ENCODE measurements at places on chromosomes 4 and X.

DNA sequence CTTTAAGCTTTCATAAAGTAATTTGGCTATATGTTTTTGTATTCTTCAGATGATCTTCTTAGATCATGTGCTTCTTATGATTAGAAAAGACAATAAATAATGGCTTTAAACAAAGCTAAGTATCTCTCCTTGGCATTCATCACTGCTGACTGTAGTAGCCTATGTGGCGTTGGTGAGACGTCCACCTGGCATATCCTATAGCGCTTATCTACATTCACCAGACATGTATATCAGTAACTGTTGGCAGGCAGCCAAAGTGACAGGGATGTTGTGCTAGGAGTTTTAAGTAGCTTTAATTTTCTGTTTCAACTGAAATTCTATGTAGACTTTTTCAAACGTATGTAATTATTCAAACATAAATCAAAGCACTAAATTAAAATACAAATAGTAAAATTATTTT is 276.4 kb downstream of the IL15 start:
- DNase-seq, result no peak

DNA sequence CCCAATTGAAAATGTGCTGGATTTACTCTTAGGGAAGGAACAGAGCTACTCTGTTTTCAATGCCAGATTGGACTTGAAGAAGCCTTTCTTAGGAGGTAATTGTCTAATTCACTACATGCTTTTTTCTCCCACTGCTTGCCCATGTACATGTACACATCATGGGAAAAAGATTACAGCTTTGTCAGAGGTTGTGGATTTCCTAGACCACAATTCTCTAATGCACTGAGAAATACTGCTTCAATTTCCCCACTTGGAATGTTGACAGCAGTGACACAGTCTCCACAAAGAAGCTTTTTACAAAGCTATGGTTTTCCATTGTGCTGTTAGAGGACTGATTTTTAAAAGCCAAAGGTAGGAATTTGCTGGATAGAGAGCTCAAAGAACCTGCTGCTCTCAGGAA is 19.5 kb downstream of the ZAR1 start:
- DNase-seq, result no peak

DNA sequence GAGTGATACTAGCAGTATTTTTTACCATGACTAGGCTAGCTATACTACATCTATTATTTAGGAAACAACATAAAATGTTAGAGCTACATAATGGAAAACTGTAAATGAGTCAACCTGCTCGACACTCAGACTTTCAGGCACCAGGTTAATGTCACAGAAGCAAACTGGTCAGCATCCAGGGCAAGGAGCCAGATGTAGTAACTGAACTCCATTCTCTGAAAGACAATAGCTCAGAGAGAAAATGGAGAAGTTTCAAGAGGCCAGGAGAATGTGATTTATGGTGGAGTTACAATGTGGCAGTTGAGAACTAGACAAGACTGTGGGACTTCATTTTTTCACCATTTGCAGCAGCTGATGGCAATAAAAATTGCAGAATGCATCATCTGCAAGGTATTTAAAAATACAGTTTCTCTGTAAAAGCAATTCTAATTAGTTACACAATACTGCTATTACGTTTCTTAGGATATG is 342.7 kb upstream of the PABPC4L start:
- DNase-seq, result no peak

DNA sequence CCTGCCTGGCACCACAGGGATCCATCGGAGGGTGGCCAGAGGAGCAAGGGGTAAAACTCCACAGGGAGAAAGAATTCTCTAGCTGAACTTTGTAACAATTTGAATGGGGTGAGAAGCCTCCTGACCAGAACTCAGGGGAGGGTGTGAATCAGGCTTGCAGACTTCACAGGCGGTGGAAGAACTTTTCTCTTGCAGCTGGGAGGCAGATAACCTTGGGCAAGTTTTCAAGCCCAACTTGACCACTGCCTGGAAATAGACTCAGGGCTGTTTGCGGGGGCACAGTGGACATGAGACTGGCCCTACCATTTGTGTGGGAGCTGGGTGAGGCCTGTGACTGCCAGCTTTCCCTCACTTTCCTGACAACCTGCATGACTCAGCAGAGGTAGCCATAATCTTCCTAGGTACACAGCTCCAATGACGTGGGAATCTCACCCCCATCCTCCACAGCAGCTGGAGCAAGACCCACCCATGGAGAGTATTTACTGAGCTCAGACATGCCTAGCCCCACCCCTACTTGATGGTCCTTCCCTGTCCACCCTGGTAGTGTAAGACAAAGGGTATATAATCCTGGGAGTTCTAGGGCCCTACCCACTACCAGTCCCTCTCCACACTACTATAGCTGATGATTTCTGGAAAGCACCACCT is 210.0 kb upstream of the AGTR2 start:
- no peak for DNase-seq

- no peak for DNase-seq
These were observed 147.2 kb upstream of the DIPK2B start for GRCh38 chrX:45347877-45348276.

- no peak for DNase-seq
These were observed at the start of gene WDFY3 for GRCh38 chr4:84966382-84967242. TSS of gene WDFY3 (minus strand) at chr4:84966690. CDS start at chr4:84860591, 106,099 bp downstream.

- no peak for DNase-seq
These were observed 43.7 kb downstream of the NSG1 start for GRCh38 chr4:4430492-4431195.

DNA sequence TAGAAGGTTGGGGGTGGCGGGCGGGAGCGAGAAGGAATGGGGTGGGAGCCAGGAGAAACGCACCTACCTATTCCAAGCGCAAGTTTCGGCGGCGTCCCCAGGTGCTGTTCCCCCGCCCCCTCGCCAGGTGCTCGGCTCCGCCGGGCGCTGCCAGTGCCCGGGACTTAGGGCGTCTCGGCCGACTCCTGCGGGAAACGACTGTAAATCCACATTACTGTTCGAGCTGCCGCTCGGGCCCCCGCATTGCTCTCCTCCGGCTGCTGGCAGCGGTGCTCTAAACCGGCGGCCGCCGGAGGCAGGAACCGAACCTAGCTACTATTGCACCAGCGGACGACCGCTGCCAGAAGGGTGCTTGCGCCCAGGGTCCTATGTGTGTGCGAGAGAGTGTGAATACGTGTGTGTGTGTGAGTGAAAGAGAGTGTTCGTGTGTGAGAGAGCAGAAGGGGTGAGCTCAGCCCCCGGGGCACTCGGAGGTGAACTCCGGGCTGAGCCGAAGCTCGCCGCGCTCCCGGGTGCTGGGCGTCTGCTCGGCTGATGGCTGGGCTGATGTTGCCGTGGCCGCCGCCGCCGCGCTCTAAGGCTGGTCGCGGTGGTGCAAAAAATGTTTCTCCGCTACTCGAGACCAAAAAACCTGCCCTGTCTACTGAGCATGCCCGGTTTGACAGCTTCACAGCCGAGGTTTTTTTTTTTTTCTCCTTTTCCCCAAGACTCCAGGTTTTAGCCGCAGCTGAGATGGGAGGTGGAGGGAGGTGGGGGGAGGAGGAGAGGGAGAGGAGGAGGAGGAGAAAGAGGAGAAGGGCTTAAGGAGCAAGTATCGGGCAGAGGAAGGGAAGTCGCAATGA is 115.7 kb upstream of the TEX13C start:
- no peak for DNase-seq

DNA sequence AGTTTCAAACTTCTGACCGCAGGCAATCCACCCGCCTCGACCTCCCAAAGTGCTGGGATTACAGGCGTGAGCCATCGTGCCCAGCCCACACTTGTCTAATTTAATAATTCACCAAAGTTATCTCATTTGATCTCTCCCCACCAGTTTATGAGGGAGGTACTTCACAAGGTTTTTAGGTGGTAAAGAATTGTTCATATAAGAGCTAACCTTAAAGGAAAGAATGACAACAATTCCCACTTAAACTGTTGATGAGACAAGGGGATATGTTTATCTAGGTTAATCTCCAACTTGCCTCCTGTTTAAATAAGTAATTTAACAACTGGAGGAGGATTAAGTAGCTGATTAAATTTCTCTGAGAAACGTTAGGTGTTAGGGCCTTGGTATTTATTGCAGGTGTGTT is 117.6 kb upstream of the CBLL2 start:
- DNase-seq, result no peak

DNA sequence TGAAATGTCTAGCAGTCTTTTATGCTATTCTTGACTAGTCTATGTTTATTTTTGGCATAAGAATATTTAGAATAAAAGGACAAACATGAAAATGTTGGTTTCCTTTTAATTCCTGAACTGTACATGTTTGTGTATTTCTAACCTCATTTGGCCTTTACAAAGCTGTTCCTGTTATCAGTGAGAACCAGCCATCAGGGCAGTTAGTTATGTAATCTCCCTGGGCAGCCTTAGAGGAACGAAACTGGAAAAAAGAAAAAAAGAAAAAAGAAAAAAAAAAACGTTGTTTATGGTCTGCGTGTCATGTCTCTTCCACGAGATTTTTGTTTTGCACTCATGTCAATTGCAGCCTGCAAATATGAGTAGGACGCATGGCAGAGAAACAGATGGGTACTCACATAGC is 193.7 kb downstream of the MAGEB5 start:
- no peak for DNase-seq
